Right atrium auricular region (tissue), 2 donors: ENCODE measurements at places on chromosomes 4 and X. TPM values are rescaled to one million over a fixed set of nuclear protein-coding genes. Genes with fewer than 3 reads are reported as not detected.

- DNase-seq: no peak
Measured at GRCh38 chrX:126770179-126770578, 49.4 kb upstream of the PRR32 start.

The CYP4V2 gene
- total RNA-seq: 37.7 TPM

DNA sequence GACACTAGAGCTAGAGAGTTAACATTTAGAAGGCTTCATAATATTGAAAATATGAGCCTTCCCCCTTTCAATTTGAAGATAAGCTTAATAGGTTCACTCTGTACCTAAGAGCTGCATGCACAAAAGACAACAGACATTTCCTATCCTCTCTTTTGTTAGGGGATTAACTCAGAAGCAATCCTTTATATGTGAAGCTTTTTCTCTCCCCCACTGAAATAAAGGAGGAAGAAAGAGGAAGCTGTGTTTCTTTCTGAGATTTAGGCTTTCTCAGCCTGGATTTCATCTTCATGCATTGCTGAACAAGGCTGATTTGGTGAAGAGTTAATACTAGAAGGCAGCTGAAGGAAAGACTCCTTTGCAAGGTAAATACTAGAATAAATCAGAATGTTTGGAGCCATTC is 21.0 kb upstream of the CABS1 start:
- DNase-seq: no peak

The F8A2 gene
- total RNA-seq: not detected

- no peak for DNase-seq
Measured at GRCh38 chrX:69237236-69237635, 72.0 kb upstream of the PJA1 start.

DNA sequence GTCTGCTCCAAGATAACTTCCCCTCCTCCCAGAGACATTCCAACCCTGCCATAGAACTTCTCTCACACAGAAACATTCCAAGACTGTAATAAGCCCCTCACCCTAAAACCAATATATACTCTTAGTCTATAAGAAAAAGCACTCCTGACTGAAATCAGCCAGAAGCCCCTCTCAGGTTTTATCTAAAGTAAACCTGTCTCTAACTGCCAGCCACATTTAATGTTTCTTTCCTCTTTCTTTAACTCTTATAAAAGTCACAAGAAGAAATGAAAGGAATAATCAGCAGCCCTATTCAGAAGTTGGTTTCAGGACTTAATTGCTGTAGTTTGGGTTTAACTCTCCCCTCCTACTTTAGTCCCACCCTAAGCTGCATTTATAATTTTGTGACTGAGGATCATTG is 165.0 kb upstream of the ZCCHC13 start:
- DNase-seq: no peak

DNA sequence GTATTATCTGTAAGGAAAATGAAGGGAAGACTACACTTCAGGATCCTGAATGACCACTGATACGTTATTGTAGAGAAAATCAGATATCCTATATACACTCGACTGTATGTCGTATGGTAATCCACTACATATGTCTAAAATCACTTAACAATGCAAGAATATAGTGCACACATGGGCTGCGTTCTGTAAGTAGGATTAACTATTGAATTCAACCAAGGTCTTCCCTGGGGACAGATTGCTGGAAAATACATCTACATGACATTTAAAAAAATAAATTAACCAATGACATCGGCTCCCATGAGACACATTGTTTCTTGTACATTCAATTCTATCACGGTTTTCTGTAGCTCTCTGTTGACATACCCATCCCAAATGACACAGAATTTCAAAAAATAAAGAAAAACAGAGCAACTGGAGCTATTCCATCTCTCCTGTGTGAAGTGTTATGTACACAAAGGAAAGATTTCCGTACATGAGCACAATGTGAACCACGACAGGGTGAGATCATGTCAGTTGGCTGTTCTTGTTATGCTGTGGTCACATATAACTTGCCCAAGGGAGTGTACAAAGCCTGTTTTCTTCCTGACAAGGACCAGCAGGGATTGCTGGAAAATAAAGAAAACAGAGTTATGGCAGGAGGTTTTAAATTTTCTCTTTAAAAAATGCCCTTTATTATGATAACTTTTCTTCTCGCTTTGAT is 6.1 kb downstream of the ENOX2 start:
- DNase-seq: no peak

GRCh38 chr4:119585771-119586170 is 42.8 kb downstream of the PDE5A start:
- no peak for DNase-seq

The TMSB15A gene
- total RNA-seq: 1.5 TPM

DNA sequence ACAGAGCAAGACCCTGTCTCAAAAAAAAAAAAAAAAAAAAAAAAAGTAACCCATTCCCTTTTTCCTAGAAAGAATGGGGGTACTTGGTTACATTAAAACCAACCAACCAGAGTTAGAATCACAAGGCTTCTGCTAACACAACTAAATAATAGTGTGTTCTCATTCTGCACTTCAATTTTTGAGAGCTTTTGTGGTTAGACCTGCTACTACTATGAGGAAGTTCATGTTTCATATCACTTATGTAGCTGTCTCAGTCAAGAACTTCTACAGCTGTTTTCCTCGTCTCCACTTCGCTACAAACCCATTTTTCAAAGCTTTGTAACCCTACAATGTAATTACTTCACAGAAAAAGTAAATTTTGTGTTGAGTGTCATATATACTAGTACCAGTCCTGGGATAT is 58.3 kb downstream of the PDHA2 start:
- no peak for DNase-seq

GRCh38 chr4:12993923-12994322 is 490.2 kb downstream of the RAB28 start:
- no peak for DNase-seq

The STAP1 gene
- total RNA-seq: not detected

- no peak for DNase-seq
Measured at GRCh38 chrX:117713411-117713810, 403.2 kb downstream of the KLHL13 start.

The ENAM gene
- 8.9 TPM for total RNA-seq
